ENCODE measurements at places on chromosomes 5 and 9. TPM values are rescaled to one million over a fixed set of nuclear protein-coding genes. Genes with fewer than 3 reads are reported as not detected.
A peak's percentile ranks its signal among the peaks of the same experiment; 100 is the strongest.

GRCh38 chr5:139458580-139459407 is 3.7 kb downstream of the ECSCR start:
- peak; percentile 94 for DNase-seq

DNA sequence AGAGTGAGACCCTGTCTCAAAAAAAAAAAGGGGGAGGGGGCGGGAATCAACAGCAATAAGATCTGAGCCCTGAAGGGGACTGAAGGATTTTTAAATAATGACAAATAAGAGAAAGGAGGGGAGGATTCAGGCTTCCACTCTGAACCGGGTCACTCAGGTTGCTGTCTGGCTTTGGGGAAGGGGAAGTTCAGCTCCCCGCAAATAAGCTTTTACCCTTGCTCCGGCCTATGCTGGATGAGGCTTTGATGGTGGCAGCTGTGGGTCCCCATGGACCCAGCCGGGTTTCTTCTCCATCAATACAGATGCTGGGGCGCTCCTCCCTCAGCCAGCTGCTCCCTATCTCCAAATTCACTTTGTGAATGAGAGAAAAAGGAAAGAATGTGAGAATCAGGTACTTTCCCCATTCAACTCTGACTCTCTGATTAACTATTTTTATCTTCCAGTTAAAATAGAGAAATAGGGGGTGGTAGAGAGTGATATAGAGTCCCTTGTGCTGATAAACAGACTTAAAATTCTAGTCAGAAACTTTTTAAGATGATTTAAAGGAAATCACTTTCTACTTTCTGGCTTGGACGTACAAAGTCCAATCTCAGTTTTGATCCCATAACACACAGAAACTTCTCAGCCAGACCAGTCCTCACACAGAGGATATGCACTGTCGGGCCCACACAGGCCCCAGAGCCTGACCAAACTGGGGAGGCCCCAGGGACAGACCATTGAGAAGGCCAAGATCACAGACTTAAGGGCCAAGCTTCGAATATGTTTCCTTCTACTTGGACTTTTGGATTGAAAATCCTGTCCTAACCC is 39.6 kb downstream of the C5orf15 start:
- DNase-seq, result no peak

- DNase-seq, result peak; percentile 69
These were observed 117.2 kb downstream of the APBA1 start for GRCh38 chr9:69554945-69555344.

DNA sequence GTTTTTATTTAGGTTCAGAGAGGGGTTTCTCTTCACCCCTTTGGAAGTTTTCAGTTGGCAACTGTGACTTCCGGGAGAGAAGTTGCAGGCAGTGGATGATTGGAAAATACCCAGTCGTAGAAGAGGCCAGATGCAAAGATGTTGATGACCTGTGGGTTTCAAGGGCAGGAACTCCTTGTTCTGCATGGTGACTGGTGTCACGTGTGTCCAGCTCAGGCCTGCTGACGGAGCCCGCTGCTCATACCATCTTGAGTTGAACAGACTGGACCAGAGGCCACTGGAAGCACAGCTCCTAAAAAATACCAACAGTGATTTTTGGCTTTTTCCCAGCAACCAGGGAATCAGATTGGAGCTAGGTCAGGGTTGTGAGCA is 243.9 kb upstream of the KLF4 start:
- DNase-seq, result peak; percentile 65

Gene EQTN
- not detected for total RNA-seq

DNA sequence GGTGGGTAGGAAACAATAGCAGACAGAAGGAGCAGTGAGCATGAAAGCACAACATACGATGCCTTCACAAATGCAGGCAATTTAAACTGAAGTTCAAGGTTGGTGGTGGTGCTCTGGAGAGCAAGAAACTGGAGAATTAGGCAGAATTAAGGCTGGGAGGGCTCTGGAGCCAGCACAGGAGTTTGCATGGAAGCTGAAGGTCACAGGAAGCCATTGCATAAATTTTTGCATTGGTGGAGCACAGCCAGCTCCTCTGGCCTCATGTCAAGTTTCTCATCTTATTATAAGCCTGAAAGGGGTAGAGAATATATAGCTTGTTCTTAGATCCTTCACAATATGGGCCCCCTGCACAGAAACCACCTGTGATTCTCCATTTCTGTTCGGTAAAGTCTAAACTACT is 207.4 kb downstream of the PAPPA start:
- no peak for DNase-seq

DNA sequence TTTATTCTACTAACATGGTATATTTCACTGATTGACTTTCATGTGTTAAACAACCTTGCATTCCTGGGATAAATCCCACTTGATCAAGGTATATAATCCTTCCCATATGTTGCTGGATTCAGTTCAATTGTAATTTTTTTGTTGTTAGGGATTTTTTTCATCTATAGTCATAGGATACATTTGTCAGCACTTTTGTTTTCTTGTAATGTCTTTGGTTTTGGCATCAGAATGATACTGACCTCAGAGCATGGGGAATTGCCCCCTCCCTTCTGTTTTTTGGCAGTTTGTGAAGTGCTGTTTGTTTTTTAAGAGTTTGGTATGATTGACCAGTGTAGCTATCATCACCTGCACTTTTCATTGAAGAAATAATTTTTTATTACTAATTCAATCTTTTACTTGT is 176.8 kb upstream of the RASEF start:
- DNase-seq, result no peak

Gene FGD3
- not detected for total RNA-seq

GRCh38 chr5:40717281-40717680 is 37.6 kb downstream of the PTGER4 start:
- DNase-seq, result peak; percentile 81

Gene PAIP2
- 62.8 TPM for total RNA-seq

Gene GABRA6
- not detected for total RNA-seq

Gene NEURL1B
- 0.38 TPM for total RNA-seq

Gene PCDHGC4
- total RNA-seq, result 0.54 TPM

GRCh38 chr9:5529683-5530221 is 19.4 kb downstream of the PDCD1LG2 start:
- no peak for DNase-seq

DNA sequence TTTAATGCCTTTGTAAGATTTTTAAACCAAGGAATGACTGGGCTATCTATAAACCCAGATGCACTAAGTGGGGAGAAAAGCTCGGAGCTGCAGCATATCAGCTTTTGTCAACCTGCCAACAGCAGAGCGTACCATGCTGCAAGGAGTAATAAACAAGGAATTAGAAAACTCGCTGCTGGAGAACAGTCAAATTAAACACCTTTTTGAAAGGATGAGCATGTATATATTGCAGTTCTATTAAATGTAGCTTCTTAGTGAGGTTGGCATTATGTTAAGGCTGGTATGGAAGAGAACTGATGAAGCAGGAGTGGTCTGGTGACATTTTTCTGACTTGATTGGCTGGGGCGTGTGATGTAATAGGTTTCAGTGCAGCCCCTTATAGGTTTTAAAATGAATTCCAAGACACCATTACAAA is 74.7 kb downstream of the PIK3R1 start:
- DNase-seq, result peak; percentile 70

- DNase-seq, result peak; percentile 61
These were observed 7.1 kb downstream of the TLE4 start for GRCh38 chr9:79578891-79579290.

DNA sequence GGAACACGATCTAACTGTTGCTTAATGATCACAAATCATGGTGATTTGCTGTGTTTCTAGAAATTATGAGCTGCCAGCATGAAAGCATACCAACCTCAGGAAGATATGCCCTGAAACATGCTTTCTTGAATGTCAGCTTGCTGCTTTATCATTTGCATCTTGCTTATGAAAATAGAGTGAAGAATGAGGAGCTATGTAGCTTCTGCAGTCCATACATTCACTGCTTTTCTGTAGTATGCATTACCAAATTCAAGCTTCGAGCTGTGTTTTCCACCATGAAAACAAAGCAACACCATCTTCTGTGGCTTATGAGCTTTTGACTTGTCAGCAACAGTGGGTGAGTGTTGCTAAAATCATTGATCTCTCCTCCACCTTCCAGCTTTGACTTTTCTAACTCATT is 16.5 kb downstream of the F2RL2 start:
- no peak for DNase-seq

GRCh38 chr9:89236955-89237573 is 58.4 kb upstream of the SHC3 start:
- DNase-seq, result no peak

DNA sequence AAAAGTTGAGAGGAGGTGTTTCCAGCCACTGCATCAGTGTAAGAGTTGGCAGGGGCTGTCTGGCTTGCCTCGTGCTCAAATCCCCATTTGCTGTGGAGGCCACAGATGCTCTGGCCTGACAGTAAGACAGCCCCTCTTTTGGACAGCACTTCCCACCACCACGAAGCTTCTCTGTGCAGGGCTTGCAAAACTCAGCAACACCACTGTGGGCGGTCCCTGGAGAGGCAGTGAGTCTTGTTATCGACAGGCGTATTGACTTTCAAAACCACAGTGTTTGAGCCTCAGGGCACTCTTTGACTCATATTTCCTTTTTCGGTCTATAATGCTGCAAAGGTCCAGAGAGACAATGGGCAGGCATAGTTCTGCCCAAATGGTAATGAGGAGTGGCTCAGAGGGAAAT is 539.5 kb downstream of the EBF1 start:
- DNase-seq, result peak; percentile 19

Gene HMHB1
- not detected for total RNA-seq

GRCh38 chr5:132385326-132386105 is 16.0 kb downstream of the SLC22A5 start:
- DNase-seq, result peak; percentile 79

- no peak for DNase-seq
These were observed 130.4 kb upstream of the BASP1 start for GRCh38 chr5:17087035-17087434.

GRCh38 chr5:57662991-57663390 is 180.4 kb upstream of the ACTBL2 start:
- peak; percentile 30 for DNase-seq

- no peak for DNase-seq
These were observed 27.6 kb upstream of the RETREG1 start for GRCh38 chr5:16644301-16644889.

DNA sequence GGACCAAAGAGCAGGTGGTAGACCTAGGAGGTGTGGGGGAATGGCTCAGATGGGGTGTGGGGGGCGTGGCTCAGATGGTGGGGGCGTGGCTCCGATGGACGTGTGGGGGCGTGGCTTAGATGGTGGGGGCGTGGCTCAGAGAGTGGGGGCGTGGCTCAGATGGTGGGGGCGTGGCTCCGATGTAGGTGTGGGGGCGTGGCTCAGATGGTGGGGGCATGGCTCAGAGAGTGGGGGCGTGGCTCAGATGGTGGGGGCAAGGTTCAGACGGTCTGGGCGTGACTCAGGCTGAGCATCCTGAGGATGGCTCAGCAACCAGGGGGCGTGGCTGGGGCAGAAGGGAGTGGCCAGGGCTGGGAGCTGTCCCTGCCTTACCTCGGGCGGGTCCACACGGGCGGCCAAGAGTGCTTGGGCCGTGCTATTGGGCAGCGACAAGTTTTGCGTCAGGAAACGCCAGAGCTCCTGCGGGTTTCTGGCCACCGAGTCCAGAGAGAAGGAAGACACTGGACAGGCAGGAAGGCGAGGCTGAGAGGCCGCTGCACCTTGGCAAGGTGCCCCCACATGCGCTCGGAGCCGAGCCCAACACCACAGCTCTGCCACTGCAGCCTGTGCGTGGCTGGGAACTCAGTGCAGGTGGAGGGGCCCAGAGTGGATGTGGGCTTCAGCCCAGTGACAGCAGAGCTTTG is 5.9 kb downstream of the ABCA2 start:
- peak; percentile 85 for DNase-seq

DNA sequence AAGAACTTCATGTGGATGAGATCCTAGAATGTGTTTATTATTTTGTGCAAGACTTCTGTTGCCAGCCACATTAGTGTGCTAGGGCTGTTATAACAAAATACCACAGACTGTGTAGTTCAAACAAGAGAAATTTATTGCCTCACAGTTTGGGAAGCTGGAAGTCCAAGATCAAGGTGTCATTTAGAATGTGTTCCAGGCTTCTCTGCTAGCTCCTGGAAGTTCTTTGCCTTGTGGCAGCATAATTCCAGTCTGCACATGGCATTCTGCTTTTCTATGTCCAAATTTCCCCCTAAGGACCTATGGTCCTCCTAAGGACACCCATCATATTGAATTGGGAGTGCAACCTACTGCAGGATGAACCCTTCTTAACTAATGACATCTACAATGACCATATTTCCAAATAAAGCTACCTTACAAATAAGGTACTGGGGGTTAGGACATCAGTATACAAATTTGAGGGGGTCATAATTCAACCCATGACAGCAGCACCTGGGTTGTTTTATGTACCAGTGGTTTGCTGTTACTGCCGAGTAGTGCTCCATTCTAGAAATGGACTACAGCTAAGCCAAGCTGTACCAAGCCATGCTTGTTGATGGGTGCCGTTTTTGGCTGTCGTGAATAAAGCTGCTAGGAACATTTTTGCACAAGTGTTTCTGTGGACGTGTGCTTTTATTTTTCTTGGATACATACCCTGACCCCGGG is 52.7 kb downstream of the DAPK1 start:
- DNase-seq, result no peak

DNA sequence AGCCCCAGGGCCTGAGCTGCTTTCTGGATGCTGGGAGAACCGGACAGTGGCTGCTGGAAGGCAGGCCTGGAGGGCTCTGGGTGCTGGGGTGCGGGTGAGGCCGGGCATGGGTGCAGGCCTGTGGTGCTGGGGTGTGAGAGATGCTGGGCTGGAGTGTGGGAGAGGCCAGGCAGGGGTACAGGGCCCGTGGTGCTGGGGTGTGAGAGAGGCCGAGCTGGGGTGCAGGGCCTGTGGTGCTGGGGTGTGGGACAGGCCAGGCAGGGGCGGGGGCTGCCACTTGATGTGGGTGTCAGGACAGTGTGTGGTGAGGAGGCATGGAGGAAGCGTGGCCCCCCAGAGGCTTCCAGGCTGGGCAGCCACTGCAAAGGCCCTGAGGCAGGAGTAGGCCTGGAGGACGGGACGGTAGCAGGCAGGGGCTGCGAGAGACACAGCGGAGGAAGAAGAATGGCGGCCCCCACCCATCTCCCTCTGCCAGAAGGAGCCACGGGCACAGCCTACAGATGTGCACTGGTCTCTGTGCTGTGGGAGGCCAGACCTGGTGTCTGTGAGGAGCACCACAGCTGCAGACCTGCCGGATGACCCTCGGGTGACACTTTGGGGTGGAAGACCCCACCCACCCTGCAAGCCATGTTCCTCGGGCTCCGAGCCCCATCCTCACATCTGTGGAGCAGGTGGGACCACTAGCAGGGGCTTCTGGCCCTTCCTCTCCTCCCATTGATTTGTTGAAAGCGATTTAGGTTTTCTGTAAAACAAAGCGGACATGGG is 9.3 kb downstream of the NKD2 start:
- no peak for DNase-seq

DNA sequence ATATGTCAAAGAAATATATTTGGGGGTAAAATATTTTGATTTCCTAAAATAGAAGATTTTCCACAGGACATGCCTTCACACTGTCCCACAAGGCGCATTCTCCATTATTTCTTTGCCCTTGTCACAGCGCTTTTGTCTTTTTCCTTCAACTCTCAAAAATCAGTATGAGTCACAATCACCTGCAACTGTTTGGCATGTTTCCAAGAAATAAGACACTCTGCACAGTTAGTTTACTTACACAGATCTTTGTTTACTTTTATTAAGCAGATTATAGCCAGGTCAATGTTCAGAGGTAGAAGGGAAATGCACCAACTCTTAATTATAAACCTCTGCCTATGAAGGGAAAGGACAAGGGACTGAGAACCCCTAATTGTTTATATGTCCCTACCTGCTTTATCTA is 9.5 kb downstream of the CEMIP2 start:
- DNase-seq, result no peak

- no peak for DNase-seq
These were observed 106.0 kb upstream of the RPS23 start for GRCh38 chr5:82384034-82384750.

Measured in GM23248 (cell line).